Endothelial cell of umbilical vein (primary cell): ENCODE measurements at places on chromosomes 1 and 21. TPM values are rescaled to one million over a fixed set of nuclear protein-coding genes. Genes with fewer than 3 reads are reported as not detected.

PIK3C2B gene
- polyA plus RNA-seq, result 33.7 and 36.3 TPM in 2 replicates

TCHH gene
- polyA plus RNA-seq, result not detected in 2 replicates

ELF3 gene
- polyA plus RNA-seq, result 0.07 and 0.14 TPM in 2 replicates

LAMC1 gene
- polyA plus RNA-seq, result 81.6 and 92.5 TPM in 2 replicates

TRNP1 gene
- polyA plus RNA-seq, result 14.6 and 20.5 TPM in 2 replicates

TFAP2E gene
- polyA plus RNA-seq, result 0.06 TPM in 1 of 2 replicates, not detected in the other

WDR64 gene
- not detected in 2 replicates for polyA plus RNA-seq

CFHR4 gene
- polyA plus RNA-seq, result not detected in 2 replicates

OR2AK2 gene
- polyA plus RNA-seq, result 0.08 TPM in 1 of 2 replicates, not detected in the other

TMEM35B gene
- 40.5 and 46.2 TPM in 2 replicates for polyA plus RNA-seq

BTBD8 gene
- 0.24 and 0.36 TPM in 2 replicates for polyA plus RNA-seq

CTSK gene
- 18.5 and 20.3 TPM in 2 replicates for polyA plus RNA-seq

CFHR1 gene
- polyA plus RNA-seq, result 0.11 and 0.13 TPM in 2 replicates

S100A12 gene
- polyA plus RNA-seq, result not detected in 2 replicates

AMY1B gene
- not detected in 2 replicates for polyA plus RNA-seq

TMEM269 gene
- 0.03 TPM in 1 of 2 replicates, not detected in the other for polyA plus RNA-seq

AADACL4 gene
- polyA plus RNA-seq, result not detected in 2 replicates
